ENCODE measurements at places on chromosomes 13 and 19.

DNA sequence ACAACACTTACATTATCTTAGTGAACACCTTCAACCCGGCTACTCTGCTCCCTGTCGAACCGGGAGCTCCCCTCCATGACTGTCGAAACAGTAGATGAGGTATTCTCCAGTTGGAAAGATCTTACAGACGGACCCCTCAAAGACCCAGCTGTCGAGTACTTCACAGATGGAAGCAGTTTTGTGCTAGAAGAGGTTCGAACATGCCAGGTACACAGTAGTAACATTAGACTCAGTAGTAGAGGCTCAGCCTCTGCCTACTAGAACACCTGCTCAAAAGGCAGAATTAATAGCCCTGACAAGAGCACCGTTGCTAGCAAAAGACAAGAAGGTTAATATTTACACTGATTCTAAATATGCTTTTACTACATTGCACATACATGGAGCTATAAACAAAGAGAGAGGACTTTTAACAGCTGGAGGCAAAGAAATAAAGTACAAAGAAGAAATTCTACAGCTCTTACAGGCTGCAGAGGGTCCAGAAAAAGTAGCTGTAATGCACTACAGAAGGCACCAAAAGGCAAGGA, 13.6 kb upstream of the SLC15A1 start:
- no peak overlapping the region for H3K4me3 ChIP-seq
- H3K4me1 ChIP-seq = no peaks in the 10 kb centered on the region
- H3K36me3 ChIP-seq = no peaks in the 10 kb centered on the region
- H3K27ac ChIP-seq = no peak overlapping the region

DNA sequence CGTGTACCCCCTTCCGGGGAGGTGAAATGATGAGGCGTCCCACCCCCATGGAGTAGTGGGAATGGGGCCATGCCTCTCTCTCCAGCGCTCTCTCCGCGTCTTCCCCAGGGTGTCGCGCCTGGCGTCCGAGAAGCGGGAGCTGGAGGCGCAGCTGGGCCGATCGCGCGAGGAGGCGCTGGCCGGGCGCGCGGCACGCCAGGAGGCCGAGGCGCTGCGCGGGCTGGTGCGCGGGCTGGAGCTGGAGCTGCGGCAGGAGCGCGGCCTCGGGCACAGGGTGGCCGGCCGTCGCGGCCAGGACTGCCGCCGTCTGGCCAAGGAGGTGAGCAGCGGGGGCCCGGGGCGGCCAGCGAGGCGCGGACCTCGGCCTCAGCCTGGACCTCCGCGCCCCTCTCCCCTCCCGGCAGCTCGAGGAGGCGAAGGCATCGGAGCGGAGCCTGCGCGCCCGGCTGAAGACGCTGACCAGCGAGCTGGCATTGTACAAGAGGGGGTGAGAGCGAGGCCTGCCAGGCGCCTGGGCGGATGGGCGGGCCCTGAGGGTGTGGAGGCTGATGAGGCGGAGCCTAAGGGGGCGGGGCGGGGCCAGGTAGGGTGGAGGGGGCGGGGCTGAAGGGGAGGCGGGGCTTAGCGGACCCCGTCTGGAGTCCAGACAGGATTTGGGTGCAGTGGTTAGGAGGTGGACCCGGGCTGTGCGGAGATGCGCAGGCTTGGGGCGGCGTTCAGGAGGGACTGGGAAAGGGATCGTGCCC, 7.7 kb downstream of the PGLYRP1 start:
- peak; percentile 92 for DNase-seq
- no peak overlapping the region for H3K27ac ChIP-seq
- H3K27me3 ChIP-seq = peaks cover 7% of the 10 kb centered on the region
- H3K36me3 ChIP-seq = no peaks in the 10 kb centered on the region
- no peak overlapping the region for H3K4me3 ChIP-seq

- H3K27me3 ChIP-seq = no peaks in the 10 kb centered on the region
- H3K4me3 ChIP-seq = peak overlapping the region; percentile 83
- peaks cover 41% of the 10 kb centered on the region for H3K4me1 ChIP-seq
These were observed 2.0 kb downstream of the ITPKC start for GRCh38 chr19:40718774-40719391.

- H3K27me3 ChIP-seq = no peaks in the 10 kb centered on the region
- DNase-seq = peak; percentile 19
- H3K27ac ChIP-seq = no peak overlapping the region
- H3K36me3 ChIP-seq = no peaks in the 10 kb centered on the region
- no peak overlapping the region for H3K4me3 ChIP-seq
These were observed 171.7 kb upstream of the KLF12 start for GRCh38 chr13:74305876-74306275.

DNA sequence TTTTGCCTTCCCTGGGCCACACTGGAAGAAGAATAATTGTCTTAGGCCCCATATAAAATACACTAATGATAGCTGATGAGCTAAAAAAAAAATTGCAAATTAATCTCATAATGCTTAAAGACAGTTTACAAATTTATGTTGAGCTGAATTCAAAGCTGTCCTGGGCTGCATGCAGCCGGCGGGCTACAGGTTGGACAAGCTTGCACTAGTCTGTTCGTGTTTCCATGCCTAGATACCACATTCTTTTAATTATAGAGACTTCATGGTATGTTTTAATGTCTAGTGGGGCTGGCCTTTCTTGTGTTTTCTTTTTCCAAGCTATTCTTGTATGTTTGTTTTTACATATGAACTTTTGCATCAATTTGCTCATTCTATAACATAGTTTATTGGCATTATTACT, 90.6 kb downstream of the SGCG start:
- no peak for DNase-seq
- H3K4me1 ChIP-seq = no peaks in the 10 kb centered on the region
- H3K27me3 ChIP-seq = no peaks in the 10 kb centered on the region
- H3K27ac ChIP-seq = no peak overlapping the region
